ENCODE measurements at places on chromosomes 11 and 22.

DNA sequence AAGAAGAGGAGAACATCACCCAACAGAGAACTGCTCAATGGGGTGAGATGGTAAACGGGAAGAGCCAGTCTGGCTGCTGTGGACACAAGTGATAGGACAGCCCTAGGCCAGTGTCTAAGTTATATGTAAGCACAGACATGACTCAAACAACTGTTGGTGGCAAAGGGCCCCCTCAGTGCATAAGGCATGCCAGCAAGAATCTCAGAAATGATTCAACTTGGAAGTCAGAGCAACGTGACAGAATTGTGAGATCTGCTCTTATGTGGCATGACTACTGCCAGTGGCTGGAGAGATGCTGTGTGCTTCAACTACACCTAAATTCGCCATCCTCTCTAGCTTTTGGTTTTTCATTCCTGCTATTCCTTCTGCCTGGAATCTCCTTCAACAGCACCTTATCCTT, 7.4 kb downstream of the SLN start:
- DNase-seq, result no peak

DNA sequence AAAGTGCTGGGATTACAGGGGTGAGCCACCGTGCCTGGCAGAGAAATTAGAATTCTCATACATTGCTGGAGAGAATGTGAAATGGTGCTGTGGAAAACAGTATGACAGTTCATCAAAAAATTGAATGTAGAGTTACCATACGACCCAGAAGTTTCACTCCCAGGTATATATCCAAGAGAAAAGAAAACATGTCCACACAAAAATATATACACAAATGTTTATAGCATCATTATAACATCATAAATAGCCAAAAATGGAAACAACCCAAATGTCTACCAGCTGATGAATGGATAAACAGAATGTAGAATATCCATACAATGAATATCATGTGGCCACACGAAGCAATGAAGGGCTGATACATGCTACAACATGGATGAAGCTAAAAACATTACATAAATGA, 34.6 kb downstream of the MED15 start:
- no peak for DNase-seq

DNA sequence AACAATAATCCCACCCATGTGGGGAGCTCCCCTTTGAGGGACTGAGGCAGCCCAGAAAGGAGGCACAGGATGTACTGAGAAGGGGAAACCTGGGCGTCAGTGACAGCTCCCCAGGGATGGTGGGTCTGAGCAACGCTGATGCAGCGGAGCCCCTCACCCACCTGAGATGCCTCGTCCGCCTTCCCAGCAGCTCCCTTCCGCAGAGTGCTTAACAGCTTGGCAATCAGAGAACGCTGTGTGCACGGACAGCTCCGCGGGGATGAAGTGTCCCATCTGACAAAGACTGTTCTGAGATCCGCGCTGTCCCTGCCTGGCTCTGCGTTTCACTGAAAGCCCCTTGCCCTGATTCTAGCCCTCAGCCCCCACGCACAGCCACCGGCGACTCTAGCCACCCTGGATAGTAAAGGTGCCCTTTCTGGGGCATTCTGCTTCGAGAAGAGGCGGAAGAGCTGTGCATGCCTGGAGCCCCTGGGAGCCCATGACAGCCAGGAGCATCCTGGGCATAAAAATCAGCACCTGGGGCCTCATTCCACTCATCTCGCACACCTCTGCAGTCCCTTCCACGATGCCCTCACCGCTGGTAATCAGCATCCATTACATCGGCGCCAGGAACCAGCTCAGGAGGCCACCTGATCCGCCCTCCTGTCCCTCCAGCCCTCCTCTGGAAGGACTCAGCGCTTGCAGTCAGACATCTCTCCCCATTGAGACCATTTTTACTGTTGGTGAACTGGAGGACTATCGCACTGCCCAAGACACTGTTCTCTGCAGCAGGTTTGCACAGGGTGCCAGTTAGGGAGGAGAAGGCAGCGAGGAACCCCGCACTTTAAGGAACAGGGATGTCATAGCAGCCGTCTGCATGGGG, 10.7 kb downstream of the KCNJ5 start:
- no peak for DNase-seq

DNA sequence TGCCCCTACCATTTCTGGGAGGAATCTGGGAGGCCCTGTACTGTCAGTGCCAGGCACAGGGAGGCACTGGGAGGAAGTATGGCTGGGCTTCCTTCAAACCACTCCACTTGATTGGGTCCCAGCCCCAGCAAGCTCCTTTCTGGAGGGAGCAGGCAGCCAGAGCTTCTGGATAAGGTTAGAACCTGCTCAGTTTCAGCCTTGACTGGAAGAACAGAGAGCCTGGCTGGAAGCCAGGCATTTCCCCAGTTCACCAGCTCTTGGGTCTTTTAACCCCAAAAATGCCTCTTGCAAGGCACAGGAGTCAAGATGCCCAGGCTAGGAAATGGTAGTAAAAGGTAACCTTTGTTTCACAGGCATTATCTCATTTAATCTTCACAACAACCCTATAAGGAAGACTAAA, 9.0 kb upstream of the KCTD14 start:
- DNase-seq, result no peak

- no peak for DNase-seq
These were observed 54.1 kb upstream of the LINC01488 start for GRCh38 chr11:69427337-69427736.

GRCh38 chr11:18145025-18145424, 12.7 kb downstream of the MRGPRX3 start:
- no peak for DNase-seq

DNA sequence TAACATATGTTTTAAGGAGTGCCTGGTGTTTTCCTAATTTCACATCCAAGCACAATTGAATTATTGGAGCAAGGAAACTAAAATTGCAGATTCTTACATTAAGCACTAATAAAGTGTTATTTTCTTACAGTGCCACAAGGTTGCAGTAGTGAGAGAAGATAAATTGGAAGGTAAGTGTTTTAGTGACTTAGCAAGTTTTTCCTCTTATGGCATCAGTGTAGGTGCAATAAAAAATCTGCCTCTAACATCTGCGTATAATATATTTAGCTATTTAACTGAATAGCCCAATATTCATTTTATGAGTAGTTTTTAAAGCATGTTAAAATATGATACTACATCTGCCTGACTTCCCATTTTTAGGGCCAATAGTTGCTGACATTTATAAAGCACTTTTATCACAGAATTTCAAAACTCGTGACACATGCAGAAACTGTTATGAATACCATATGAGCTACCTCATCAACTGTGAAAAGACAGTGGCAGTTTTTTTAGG, 19.0 kb downstream of the POLD3 start:
- DNase-seq, result no peak

DNA sequence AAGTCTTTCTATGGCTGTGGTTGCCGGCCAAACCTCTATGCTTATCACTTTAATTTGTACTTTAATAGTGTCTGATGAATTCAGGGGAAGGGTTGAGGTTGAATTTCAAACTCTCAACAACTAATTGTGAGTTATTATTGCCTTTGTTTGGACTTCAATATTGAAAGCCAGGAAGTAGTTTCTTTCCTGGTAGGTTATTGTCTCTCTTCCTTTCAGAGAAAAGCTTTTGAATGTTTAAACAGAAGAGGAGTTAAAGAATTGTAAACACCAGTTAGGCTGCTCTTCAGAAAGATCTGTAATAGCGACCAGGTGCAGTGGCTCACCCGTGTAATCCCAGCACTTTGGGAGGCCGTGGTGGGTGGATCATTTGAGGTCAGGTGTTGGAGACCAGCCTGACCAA, 22.2 kb downstream of the NNMT start:
- DNase-seq, result no peak

DNA sequence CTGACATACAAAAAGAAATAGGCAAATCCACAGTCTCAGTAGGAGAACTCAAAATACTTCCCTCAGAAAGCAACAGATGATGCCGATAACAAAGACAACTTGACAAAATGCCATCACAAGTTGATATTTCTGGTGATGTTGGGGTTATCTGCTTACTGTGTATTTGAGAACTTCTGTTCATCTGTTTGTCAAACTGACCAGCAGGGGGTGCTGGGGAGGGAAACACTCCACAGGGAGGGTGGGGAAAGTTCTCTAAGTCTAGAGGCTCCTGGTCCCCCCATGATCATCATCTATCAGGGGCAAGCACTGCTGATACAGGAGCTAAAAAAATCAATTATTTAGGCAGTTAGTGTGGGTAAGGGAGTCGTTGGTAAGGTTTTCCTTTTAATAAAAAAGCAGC, 19.2 kb downstream of the GLYATL1 start:
- no peak for DNase-seq

- no peak for DNase-seq
These were observed 9.6 kb upstream of the CBLIF start for GRCh38 chr11:59854871-59855270.

- DNase-seq, result no peak
These were observed 35.0 kb upstream of the CRTAM start for GRCh38 chr11:122803306-122803705.

GRCh38 chr22:24133187-24133965, 47.9 kb upstream of the SUSD2 start:
- no peak for DNase-seq

DNA sequence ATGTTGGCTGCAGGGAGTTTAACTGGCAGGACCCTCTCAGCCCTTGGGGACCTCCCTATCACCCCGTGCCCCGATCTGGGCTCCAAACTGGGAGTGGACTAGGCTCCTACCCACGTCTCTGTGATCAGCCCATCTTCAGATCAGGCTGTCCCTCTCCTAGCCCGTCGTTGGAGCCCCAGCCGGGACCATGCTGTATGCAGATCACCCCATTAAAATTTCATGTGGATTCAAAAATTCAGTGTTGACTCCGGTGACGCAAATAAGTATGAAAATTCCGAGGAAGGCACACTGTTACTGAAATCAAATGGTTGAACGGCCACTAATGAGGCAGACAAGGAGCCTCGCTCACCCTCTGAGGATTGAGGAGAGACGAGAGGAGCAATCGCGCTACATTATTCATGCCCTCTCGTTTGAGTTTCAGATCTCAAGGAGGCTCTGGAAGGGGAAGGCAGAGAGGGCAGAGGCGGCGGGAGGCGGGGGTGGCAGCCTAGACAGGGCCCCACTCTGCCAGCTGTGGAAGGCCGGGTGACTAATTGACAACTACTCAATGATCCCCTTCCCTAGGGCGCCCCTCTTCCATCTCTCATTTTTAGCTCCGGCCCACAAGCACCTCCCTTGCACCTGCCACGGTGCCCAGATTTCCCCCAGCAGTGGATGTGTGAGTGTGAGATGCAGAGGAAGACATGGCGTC, 255.4 kb downstream of the MIAT start:
- no peak for DNase-seq

DNA sequence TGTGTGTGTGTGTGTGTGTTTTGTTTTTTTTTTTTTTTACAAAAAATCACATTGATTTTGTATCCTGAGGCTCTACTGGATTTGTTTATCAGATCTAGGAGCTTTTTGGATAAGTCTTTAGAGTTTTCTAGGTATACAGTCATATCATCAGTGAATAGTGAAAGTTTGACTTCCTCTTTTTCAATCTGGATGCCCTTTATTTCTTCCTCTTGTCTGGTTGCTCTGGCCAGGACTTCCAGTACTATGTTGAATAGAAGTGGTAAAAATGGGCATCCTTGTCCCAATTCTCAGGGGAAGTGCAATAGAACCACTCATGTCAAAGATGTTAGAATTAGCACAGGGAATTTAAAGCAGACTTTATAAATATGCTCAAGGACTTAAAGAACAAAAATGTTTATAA, 32.6 kb upstream of the PRDM11 start:
- no peak for DNase-seq

DNA sequence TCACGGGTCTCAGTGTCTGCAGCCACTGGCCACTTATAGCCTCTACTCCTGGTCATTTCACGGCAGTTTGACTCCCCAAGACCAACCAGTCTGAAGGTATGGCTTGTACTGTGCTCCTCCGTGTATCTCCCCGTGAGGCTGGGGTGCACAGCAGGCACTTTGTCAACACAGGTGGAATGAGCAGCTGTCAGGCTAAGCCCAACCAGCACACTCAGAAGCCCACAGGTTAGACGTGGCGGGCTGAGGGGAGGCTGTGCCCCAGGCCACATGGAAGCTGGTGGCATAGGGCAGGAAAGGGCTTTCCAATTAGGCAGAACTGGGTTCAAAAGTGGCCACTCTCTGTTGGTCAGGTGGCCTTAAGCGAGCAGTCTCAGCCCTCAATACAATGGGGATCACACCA, 7.0 kb downstream of the TP53I11 start:
- no peak for DNase-seq

DNA sequence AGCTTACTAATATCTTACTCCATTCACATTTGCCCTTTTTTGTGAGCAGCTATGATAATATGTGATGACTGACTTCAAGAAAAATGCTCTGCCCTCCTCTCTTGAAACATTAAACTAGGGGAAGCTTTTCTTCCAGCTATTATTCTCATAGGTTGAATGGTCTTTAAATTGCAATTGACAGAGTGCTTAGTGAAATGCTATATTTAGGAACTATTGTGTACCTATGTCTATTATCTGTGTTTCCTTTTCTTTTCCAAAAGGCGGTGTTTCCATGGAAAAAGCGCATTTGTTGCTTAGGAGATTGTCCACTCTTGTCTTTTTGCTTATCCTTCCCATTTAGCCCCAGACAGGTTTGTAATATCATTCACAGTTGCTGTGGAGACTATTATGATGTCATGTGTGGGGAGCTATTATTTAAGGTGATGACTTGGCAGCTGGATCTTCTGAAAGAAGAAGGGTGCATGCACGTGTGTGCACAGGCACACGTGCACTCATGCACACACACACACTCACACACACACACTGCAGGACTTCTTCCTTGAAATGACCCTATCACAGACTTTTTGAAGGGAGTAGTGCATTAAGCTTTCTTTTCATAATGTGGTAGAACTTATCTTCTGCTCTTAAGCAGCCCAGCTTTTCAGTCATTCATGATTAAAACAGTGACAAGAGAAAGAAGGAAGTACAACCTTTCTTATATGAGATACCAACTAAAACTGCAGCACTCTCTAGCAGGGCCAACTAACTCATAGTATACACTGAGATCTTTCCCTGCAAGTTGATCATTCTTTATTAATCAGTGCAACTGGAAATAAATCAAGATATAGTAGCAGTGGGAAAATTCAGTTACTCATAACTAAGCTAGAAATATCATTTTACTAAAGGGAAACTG, 340.8 kb upstream of the MTNR1B start:
- no peak for DNase-seq

DNA sequence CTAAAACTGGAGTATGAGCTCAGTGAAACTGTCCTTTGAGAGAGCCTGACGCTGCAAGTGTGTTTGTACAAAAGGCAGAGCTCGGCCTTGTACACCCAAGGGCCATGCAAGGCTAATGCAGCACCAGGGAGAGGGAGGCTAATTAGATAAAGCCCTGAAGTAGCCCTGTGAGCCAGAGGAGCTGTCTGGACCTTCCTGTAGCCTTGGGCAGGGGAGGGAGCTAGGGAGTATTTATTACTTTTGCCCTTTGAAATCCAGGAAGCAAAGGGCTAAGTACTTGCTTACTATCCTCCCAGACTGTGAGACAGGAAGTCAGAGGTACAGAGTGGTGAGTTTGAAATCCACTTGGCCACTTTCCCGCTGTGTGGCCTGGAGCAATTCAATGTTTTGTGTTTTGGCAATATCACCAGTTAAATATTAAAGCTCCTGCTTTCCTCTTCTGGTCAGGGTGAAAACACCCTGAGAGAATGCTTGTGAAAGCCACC, 10.2 kb upstream of the LDHA start:
- peak; percentile 87 for DNase-seq
